ENCODE measurements at places on chromosomes 5 and 9.

DNA sequence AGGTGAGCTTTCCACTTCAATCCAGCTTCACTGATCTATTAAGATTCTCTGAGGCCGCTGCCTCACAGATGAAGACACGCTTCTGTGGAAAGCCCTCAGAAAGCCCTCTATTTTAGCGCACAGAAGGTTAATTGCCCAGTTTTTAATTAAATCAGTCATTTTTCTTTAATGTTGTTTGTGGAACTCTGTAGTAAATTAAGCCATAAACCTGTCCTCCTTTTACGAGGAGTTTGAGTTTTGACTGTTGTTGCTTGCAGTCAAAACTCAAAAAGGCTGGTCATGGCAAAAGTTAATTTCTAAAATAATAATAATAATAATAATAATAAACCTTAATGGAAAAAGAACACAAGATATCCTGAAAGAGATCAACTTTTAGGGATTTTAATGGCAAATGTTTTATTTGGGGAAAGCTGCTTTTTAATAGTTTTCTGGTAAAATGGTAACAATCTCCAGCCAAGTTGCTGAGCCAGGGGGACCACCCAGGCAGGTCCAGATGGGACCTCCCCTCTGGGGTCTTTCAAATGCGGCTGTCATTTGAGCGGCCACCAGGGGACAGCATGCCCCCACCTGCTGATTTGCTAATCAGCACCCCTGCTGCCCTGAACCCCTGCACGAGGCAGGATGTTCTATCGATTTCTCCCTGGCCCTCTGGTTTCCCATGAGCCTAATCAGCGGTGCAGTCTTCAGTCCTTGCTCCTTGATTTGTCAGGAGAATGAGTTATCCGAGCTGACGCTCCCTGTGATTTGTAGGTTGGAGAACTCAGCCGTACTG lies 247.2 kb downstream of the FSTL4 start:
- no peak for DNase-seq

DNA sequence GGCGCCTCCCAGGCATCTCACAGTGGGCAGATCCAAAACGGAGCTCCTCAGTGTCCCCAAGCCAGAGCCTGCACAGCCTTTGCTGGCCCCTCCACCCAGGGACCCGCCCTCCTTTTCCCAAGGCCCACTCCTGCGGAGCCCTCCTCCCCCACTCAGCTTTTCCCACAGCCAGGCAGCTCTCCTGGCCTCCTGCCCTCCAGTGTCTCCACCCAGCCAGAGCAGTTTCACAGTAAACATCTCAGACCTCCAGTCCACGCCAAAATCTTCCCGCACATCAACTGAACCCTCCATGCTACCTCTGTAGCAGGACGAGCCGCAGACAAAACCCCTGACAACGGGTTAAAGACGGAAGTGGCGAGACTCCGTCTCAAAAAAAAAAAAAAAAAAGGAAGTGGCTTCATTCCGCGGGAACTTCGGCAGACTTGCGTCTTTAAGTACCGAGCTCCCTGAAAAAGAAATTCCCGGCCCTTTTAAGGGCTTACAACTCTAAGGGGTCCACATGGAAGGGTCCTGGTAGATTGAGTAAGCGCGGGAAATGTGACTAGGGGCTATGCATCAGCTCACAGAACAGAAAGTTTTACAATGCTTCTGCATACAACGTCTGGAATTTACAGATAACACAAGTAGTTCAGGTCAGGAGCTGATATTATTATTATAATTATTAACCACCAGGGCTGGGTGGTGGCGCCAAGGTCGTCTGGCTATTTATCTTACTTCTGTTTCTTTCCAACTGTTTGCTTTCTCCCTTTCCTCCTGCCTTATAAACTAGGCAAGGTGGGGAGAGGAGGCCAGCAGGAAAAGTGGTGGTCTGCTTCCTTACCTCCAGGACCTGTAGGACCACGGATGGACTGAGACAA lies 11.4 kb upstream of the GRIN1 start:
- DNase-seq = peak; percentile 75

GRCh38 chr5:179731791-179732411 lies 721 bp upstream of the MAML1 start:
- DNase-seq = peak; percentile 76

GRCh38 chr5:4313138-4313537 lies 717.5 kb downstream of the IRX1 start:
- DNase-seq = no peak

DNA sequence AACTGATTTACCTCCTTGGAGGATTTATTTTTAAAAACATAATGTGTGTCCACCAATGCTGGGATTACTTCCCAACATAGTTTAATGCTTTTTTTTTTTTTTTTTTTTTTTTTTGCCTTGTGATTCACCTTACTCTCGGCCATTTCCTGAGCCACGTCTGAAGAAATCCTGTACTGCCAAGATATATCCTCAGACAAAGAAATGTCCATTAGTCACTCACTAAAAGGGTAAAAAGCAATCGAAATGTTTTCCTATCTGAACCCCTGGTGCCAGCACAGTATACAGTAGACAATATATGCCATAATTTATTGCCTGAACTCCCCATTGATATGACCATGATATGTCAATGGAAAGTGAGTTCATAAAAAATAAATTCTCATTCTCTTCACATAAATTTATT lies 344.1 kb downstream of the BNC2 start:
- no peak for DNase-seq

DNA sequence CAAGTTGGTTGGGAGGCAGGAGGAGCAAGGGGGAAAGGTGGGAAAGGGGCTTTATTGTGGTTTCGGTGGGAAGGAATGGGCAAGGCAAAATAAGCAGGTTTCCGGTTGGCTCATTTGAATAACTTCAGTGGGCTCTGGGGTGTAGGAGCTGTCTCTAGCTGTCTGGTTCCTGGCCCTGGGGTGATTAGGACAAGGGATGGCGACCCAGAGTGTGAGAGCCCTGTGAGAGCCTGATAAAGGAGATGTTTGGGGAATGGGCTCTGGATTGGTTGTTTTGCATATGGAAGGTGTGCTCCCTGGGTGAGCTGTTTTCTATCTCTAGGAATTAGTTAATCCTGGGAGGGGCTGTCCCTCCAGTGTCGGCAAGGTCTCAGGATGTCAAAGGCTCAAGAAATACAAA lies 15.4 kb downstream of the ANKRD34B start:
- no peak for DNase-seq

All from Kasumi-1 (cell line).